ENCODE measurements at places on chromosomes 1 and 21. TPM values are rescaled to one million over a fixed set of nuclear protein-coding genes. Genes with fewer than 3 reads are reported as not detected.

Gene FPGT
- total RNA-seq: 20.9 TPM

DNA sequence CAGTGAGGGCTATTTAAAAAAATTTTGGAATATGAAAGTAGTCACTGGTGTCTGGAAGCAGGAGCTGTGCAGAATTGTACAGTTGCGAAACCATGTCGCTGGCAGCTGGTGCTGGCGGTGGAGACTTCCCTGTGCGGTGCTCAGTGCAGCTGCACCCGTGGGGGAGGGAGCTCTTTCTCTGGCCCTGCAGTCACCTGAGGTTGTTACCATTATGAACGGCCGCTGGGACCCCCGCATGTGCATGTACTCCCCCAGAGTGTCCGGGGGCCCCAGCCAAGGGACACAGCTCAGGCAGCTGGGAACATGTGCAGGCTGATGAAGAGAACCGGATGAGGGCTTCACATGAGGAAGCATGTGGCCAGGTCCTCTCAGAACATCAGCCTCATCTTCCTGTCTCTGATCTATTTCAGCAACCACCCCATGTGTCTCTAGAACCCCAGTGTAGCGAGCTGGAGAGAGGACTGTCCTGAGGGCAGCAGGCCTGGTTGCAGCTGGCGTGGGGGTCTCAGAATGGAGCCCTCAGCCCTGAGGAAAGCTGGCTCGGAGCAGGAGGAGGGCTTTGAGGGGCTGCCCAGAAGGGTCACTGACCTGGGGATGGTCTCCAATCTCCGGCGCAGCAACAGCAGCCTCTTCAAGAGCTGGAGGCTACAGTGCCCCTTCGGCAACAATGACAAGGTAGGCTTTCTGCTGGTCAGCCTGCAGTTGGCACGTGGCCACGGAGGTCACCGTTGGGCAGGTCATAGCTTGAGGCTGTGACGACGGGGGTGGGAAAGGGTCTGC lies at the start of gene TRPM2:
TRPM2 (plus strand) TSS at position 431 of the 780 bp plus-strand sequence; CDS start at position 511, 80 bp downstream.
- DNase-seq: no peak

GRCh38 chr1:208741296-208741695 lies 497.1 kb upstream of the PLXNA2 start:
- DNase-seq: no peak

Gene CYP4Z1
- total RNA-seq: not detected

DNA sequence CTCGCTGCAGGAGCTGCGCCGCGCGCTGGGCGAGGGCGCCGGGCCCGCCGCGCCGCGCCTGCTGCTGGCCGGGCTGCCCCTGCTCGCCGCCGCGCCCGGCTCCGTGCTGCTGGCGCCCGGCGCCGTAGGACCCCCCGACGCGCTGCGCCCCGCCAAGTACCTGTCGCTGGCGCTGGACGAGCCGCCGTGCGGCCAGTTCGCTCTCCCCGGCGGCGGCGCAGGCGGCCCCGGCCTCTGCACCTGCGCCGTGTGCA lies 730 bp downstream of the OLIG1 start:
- no peak for DNase-seq

Gene KRTAP11-1
- not detected for total RNA-seq

DNA sequence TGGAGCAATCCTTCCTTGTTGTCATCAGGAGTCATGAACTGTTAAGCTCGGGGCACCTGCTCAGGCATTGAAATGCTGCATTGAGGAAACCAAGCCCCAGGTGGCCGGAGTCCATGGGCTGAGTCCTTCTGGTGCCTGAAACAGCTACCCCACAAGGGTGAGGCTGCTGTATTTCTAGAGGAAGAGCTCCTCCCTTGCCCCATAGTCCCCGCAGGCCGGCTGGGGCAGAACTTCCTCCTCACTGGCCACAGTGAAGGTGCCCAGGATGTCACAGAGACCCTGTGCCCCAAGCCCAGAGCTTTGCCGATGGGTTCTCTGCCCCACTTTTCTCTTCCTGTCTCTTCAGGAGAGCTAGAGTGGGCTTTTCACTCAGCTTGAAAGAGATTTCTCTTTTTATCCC lies 80.8 kb upstream of the GCLM start:
- no peak for DNase-seq
